NCI-H2029 (cell line): ENCODE measurements at places on chromosomes 2 and 18.

- no peak for DNase-seq
Observed at GRCh38 chr18:23588836-23589560, 2.7 kb upstream of the NPC1 start.

DNA sequence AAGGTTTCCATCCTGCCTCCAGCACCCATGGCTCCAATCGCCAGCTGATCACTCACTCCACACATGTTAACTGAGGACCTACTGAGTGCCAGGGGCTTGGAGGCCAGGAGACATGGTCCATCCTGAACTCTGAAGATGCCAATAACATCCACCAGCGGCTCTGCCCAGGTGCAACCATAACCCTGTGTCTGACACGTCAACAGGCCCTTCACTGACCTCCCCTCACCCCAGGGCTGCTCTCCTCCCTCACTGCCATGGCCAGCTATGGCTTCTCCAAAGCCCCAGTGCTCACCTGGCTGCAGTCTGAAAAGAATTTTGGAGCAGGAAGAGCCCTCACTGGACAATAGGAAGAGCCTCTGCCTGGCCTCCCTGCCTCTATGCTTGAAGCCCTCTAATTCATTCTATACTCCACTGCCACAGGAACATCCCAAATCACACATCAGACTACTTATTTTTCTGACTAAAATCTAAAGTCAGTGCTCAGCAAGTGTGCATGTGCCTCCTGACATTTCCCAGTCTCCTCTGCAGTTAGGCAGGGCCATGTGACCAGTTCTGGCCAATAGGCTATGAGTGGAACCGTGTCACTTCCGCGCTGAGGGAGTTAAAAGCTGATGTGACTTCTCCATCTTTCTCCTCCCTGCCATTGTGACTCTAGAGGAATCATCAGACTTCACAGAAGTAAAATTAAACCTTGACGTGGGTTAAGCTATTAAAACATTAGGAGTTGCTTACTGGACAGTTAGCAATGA is 37.2 kb downstream of the ZBTB7C start:
- DNase-seq, result no peak

DNA sequence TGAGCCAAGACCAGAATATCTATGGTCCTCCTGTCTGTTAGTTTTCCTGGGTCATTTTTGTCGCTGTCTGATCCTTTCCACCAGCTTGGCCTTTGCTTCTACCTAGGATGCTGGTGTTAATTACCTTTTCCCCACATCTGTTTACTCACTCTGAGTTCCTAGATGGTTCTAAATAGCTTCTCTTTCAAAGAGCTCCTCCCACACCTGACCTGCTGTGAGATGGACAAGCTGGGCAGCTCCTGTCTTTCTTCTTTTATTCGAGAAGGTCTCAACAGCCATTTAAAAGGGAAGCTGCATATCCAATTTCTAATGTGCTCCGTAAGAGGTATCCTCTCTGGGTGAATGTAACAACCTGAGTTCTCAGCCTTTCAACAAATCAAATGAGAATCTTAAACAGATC is 156.2 kb downstream of the HRH4 start:
- DNase-seq, result no peak

GRCh38 chr18:68764016-68764415 is 33.9 kb upstream of the CCDC102B start:
- DNase-seq, result no peak

DNA sequence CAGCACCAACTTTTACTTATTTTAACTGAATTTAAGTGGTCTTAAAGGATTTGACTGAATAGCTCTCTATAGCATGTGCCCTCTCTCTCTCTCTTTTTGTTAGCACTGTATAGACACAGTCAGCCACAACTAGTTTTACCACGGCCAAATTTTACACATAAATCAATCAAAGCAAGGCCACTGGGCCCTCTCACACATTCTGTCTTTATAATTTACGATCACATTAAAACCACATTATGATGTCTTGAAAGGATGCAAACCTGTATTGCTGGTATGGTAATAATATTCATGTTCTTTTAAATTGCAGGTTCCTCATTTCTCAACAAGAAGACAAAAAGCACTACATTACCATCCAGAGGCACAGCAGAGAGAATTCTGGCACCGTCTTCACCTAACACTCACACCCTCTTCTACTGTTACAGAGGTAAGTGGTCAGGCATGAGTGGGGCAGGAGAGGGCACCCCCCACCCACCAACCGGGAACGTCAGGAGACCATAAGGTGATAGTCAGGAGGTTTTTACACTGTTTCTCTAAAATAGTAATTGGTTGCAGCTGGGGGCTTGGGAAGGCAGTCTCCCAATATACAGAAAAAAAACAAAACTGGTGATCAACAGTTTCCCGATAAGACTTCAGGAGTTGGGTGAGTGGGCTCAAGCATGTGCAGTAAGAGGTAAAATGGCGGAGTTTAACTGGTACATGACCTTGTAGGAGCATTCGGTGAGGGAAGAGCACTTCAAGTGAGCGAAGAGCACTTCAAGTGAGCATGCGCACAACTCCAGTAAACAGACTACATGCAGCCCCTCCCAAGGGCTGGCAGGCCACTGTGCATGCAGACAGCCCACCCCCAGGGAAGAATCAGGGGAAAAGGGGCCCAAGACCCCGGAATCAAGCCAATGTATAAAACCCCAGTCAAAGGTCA is 296.7 kb downstream of the PIEZO2 start:
- DNase-seq, result no peak

DNA sequence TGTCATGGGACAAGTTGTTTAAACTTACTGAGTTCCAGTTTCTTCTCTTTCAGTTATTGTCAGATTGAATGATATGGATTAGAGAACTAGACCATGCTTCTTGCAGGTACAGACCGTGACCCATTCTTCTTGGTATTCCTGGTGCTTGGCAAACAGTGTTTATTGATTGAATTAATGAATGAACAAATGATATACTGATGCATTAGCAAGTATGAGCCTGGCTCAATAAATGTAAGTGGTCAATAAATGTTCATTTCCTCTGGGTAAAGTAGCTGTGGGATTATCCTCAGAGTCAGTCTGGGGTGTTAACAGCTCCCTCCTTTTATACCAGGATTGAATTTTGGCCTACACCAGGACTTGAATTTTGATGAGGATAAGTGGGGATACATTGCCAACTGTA is 160.2 kb downstream of the ZEB2 start:
- no peak for DNase-seq

DNA sequence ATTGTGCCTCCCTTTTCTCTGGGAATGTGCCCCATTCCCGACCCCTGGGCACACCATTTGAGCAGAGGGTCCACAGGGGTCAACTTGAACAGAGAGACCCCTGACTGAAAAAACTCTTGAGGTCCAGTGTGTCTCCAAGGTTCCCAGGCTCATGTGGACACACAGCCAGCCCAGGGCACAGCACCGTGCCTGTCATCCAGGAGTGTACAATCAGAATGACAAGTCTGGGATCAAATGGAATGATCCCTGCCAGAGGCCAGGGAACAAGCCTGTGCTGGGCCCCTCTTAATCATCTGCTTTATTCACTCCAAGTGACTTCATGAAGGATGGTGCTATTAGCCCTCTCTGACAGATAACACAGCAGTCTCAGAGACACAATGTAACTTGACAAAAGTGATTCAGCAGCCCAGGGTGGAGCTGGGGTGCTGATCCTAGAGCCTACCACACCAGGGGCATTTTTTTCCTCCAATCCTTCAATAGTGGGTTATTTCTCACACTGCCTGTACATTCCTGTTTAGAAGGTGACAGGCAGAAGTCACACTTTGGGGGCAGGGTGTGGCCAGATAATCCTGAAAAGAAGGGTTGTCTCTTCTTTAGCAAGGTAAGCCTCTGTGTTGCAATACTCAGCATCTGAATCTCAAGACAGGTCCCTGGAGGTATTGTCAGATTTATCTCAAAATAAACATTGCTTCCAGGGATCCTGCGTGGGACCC is 84.0 kb upstream of the TMEM200C start:
- no peak for DNase-seq

- DNase-seq, result no peak
Observed at GRCh38 chr18:79483971-79484491, 88.3 kb downstream of the NFATC1 start.

GRCh38 chr2:238108423-238109183 is 8.5 kb downstream of the ESPNL start:
- DNase-seq, result no peak

- no peak for DNase-seq
Observed at GRCh38 chr18:11994336-11994702, 13.0 kb downstream of the IMPA2 start.

DNA sequence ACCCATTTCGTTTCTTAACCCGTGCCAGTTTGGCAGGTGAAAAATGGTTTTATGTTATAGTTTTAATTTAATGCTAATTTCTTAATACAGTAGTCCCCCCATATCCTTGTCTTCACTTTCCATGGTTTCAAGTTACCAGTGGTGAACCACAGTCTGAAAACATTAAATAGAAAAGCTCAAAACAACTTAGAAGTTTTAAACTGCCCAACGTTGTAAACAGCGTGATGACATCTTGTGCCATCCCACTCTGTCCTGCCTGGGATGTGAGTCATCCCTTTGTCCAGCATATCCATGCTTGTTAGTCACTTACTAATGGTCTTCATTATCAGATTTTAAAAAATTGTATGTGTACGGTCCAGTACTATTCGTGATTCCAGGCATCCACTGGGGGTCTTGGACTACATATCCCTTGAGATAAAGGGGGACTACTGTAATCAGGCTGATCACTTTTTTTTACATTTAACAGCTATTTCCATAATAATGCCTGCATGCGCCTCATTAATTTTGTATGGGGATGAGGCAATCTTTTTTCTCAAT is 31.9 kb downstream of the SLC66A3 start:
- DNase-seq, result no peak

DNA sequence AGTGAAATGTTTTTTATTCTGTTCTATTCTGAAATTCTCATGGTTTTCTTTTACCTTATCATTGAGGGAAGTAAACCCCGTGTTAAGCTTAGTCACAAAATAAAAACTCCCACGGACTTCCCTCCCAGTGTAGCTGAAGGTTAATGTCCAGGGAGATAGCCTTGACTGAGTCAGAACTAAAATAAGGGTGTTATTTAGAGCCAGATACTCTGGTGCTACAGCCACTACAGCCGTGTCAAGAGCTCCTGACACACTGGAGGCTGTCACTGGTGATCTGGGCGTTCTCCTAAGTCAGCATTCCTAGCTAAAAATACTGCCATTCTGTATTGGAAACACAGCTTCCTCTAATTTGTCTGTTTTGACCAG is 82.0 kb upstream of the RANBP2 start:
- no peak for DNase-seq

GRCh38 chr2:28600181-28600580 is 104.3 kb downstream of the PLB1 start:
- no peak for DNase-seq

- no peak for DNase-seq
Observed at GRCh38 chr2:112494828-112495227, 12.9 kb downstream of the TTL start.

DNA sequence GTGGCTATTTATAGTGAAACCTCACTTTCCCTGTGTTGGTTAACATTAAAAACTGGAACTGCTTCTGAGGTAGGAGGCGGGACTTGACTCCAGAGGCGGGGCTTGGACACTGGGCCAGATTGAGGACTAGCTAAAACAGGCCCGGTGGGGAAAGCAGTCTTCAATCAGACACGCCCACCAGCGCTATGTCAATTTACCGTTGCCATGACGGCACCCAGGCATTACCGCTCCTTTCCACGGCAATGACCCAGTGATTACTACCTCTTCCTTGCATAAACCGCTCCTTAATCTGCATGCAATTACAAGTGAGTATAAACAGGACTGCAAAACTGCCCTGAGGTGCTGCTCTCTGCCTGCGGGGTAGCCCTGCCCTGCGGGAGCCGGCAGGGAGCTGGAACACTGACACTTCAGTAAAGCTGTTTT is 35.3 kb downstream of the LRRFIP1 start:
- DNase-seq, result peak; percentile 96

- DNase-seq, result no peak
Observed at GRCh38 chr2:65070172-65070830, 14.1 kb downstream of the CEP68 start.

DNA sequence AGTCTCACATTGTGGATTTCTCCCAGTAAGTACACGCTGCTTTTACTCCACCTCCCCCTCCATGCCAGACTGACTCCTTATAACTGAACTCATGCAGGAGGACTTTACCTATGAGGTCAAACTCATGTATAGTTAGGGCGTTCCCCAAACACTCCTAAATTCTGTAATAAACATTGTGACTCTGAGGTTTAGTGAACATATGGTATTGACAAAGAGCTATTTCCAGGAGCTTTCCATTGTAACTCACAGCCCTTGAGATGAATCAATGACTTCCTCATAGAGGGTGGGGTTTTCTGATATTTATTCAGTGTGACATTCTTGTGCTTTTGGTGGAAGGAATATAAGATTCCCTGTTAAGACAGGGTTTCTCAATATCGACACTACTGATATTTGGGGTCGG is 337.4 kb upstream of the SLC14A2 start:
- no peak for DNase-seq

GRCh38 chr2:171522788-171523087 is 464 bp downstream of the CYBRD1 start:
- no peak for DNase-seq

- no peak for DNase-seq
Observed at GRCh38 chr2:107338571-107338970, 452.6 kb upstream of the ST6GAL2 start.

- peak; percentile 61 for DNase-seq
Observed at GRCh38 chr2:20224716-20225293, at the start of gene SDC1. TSS of gene SDC1 (minus strand) at chr2:20225130. CDS start at chr2:20224867, 263 bp downstream.

DNA sequence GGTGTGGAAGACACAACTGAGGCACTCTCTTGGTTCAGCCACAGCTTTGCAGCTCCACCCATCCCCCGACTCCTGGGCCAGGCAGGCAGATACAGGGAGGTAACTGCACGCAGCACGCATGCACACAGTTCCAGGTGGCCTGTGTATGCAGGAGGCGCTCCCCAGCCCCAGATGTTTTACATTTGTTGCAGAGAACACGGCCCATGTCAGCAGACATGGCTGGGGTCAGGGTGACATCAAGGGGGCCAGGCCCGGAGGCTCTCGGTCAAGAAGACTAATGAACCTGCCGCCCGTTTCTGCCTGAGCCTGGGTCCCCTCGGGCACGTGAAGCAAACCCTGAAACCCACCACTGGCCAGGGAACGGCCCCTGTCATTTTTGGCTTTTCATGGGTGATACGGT is 57.3 kb downstream of the TWIST2 start:
- DNase-seq, result no peak

GRCh38 chr18:41058351-41059125 is 896.5 kb upstream of the PIK3C3 start:
- DNase-seq, result no peak

DNA sequence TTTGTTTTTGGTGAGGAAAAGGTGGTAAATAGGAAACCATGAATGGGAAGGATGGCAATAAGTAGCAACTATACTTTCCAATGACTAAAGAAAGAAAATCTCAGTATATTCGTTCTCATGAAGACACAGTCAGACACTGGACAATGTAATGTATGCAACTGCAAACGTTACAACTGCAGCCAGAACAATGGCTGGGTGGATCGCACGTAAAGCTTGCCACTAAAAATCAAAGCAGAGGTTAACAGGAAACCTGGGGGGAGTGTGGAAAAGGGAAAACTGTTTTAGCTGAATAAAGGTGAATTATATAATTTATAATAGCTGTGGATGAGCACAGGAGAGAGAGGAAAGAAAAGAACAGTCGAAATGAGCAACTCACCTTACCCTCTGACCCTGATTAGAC is 33.3 kb downstream of the NEMP2 start:
- no peak for DNase-seq

- no peak for DNase-seq
Observed at GRCh38 chr2:199882667-199883066, 28.4 kb upstream of the C2orf69 start.

- DNase-seq, result no peak
Observed at GRCh38 chr2:56021579-56021978, 98.0 kb upstream of the EFEMP1 start.
